CD4-positive, alpha-beta T cell treated with Interleukin-1 beta for 1 hour (primary cell): ENCODE measurements at places on chromosomes 6 and 20.
A peak's percentile ranks its signal among the peaks of the same experiment; 100 is the strongest.

DNA sequence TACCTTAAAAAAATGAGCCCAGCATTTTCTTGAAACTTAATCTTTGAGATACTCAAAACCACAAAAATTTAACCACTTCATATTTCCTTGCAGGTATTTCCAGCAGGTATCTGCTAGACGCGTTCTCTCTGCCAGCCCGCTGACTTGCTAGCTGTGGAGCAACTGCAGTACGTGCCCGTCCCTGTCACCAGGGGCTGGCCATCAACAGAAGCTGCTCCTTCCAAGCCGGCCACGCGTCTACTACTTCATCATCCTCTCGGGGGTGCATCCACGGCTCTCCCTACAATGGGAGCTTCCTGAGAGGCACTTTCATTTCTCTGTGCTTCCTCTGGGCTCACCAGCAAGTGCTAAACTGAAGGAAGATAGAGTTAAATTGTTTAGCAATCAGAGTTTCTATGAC is 132.4 kb downstream of the DTNBP1 start:
- DNase-seq, result no peak

DNA sequence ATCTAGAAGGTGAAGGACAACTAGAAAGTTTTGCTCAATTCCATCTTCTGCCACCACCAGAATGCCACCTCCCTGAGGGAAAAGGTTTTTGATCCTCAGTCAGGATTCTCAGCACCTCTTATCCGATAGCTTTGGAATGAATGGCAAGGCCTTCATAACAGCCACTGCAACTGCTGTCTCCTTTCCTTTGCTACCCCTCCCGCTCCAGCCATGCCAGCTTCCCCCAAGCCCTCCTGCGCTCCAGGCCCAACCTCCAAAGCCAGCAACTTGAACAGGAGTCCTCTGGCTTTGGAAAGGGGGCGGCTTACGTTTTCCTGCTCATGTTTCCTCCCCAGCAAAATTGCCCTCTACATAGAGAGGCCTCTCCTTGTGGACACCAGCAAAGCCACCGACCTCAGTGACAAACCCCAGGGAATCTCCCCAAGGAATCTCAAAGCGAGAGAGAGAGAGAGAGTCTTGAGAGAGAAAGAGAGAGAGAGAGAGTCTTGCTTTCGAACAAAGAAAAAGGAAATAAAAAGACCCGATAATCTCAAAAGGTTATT is 420 bp upstream of the BTN2A1 start:
- DNase-seq, result no peak

DNA sequence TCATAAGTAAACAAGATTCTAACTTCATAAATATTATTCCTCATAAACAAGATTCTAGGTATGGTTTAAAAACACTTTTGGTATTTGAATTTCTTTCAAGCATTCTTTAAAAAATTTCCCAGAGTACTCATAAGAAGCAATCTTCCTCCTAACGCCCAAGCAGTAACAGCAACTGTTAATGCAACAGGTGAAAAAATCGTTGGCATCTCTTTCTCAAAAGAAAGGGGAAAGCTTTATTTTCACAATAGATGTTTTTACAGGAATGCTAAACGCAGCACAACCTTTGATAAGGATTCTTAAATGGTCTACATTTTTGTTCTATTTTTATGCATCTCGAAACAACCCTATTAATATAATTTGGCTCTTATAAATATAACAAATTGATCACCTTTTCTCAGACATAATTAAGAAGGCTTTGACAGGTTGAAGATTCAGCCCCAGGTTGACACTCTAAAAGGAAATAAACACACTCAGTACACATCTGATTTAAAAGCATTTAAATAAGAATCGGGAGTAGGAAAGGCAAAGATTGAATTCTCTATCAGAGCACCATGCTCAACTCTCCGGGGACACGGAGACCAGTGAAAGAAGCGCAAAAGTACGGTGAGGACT is 634 bp downstream of the AHI1 start:
- DNase-seq, result no peak

DNA sequence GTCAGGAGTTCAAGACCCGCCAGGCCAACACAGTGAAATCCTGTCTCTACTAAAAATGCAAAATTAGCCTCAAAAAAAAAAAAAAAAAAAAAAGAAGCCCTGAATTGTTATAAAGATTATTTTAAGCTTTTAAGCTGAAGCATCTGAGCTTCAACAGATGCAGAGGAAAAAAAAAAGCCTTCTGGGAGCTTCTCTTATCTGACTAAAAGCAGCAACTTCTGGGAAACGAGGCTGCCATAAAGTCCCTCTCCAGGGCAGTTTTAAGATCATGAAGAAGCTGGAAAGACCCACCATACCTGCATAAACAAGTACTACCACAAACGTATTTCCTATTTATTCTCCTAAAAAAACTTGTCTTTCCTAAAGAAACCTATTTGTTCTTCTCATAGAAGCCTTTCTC is 3.6 kb downstream of the SERINC3 start:
- no peak for DNase-seq

- peak; percentile 63 for DNase-seq
Measured at GRCh38 chr20:21505161-21505809, 8.6 kb downstream of the NKX2-2 start.

- DNase-seq, result no peak
Measured at GRCh38 chr20:14848806-14849205, 511.4 kb upstream of the FLRT3 start.

GRCh38 chr6:28105245-28105639 is 19.2 kb upstream of the ZSCAN16 start:
- no peak for DNase-seq

- no peak for DNase-seq
Measured at GRCh38 chr6:149755300-149756260, 6.0 kb downstream of the PCMT1 start.

- DNase-seq, result no peak
Measured at GRCh38 chr20:32357375-32357868, 709 bp upstream of the ASXL1 start.
